GM20000 (cell line): ENCODE measurements at places on chromosomes 7 and 10.

DNA sequence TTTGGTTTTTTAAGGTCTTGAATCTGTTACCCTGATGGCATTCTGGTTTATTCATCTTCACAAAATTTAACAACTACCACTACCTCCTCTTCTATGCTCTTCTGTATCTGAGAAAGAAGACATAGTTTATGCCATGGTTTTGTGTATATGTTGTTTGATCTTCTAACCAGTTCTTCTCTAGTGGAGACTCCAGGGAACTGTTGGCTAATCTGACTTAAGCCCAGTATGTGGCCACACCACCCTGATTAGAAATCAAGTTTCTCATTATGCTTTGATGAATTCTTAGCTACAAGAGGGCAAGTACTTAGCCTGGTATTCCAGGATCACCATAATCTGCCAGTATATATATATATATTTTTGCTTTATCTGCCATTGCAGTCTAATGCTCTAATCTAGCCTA is 99.5 kb upstream of the MXI1 start:
- no peak for DNase-seq

DNA sequence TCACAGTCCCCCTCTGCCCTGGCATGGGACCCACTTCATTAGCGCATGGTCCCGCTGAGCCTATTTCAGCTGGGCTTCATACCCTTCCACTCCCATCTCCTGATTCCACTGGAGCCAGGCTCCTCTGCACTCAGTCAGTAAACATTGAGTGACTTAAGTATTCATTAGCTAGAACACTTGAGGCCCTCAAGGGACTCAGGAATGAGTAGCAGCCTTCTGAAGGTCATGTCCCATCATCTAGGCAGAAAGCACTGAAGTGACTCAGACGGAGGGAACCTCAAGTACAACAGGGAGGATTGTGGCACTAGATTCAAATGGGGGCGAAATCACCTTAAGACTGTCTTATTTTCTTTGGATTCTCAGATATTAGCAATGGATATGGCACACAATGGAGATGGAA is 186.6 kb upstream of the INHBA start:
- DNase-seq = no peak

- no peak for DNase-seq
Measured at GRCh38 chr7:85851571-85852193, 664.8 kb upstream of the SEMA3D start.

GRCh38 chr7:147089051-147089461 is 972.5 kb downstream of the CNTNAP2 start:
- no peak for DNase-seq

- DNase-seq = no peak
Measured at GRCh38 chr10:125156196-125156595, 4.2 kb downstream of the CTBP2 start.

- no peak for DNase-seq
Measured at GRCh38 chr7:5773661-5774086, 7.8 kb downstream of the RNF216 start.

- DNase-seq = no peak
Measured at GRCh38 chr10:132076578-132077081, 10.9 kb downstream of the JAKMIP3 start.

- no peak for DNase-seq
Measured at GRCh38 chr10:18767981-18768380, 108.8 kb downstream of the ARL5B start.

DNA sequence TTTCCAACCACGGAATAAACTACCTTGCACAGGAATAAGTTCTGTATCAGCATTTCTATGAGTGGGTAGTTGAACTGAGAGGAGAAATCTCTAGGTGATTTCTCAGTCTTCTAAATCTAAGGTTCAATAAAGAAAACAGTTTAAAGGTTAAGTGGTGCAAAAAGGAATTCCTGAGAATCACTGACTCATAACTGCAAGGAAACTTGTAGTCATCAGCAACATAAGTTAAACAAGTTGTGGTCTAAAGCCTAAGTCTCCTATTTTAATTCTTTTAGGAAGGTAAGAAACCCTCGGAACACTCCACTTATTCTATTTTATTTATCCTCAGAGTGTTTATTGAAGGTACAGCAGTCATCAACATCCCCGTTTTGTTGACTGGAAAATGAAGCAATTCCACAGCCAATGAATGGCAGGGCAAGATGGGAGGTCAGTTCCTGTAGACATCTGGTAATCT is 92.4 kb upstream of the PIK3CG start:
- no peak for DNase-seq

GRCh38 chr10:122435212-122435827 is 19.1 kb upstream of the ARMS2 start:
- DNase-seq = no peak

DNA sequence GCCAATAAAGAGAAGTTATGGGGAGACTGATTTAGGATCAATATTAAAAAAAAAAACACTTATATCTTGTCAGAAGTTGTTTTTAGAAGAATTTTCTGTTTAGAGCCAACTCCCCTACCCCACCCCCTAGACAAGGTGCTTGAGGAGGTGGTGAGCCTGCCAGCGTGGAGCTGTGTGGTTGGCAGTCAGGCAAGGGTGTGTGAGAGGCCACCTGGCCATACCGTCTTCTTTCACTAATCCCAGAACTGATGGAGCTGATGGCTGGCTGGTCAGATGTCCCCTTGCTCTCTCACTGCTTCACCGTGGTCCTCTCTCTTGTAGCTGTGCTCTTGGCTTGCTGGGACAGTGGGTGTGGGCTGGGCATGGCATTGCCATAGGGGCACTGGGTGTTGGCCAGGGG is 34.3 kb downstream of the NACAD start:
- DNase-seq = no peak

- DNase-seq = no peak
Measured at GRCh38 chr7:112744818-112745217, 45.4 kb downstream of the TMEM168 start.

DNA sequence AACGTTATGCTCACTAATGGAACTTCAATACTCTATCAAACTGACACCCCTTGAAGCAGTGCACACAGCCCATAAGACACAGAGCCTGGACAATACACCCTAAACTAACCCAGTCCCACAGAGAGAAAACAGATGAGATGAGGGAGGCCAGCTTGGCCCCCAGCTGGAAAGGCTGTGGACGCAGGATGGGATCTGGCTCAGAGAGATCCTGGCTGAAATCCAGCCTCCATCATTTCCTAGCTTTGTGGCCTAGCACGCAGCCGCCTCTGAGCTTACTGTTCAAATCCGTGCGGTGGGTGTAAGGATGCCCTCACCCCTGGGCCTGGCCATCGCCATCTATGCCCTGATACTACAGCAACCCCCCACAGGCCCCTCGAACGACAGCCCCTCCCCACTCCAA is 32.7 kb downstream of the SNX8 start:
- no peak for DNase-seq

DNA sequence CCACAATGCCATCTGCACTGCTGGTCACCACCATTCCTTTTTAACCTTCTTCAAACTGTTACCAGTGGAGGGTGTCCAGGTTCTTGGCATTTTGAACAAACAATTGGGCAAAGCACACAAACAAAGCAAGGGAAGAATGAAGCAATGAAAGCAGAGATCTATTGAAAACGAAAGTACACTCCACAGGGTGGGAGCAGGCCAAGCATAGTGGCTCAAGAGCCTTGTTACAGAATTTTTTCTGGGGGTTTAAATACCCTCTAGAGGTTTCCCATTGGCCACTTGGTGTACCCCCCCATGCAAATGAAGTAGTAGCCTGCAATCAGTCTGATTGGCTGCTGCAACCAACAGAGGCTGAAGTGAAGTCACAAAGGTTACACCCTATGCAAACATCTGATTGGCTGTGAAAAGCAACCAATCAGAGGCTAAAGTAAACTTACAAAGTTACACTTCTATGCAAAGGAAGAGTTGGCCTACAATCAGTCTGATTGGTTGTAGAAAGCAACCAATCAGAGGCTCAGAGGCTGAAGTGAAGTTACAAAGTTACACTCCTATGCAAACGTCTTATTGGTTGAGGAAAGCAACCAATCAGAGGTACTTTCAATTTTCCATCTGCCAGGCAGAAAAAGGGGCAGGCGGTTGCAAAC is 103.2 kb upstream of the WAC start:
- DNase-seq = no peak

- no peak for DNase-seq
Measured at GRCh38 chr7:132876576-132876975, 205.3 kb downstream of the CHCHD3 start.

GRCh38 chr10:101322266-101323108 is 31.5 kb upstream of the BTRC start:
- no peak for DNase-seq

DNA sequence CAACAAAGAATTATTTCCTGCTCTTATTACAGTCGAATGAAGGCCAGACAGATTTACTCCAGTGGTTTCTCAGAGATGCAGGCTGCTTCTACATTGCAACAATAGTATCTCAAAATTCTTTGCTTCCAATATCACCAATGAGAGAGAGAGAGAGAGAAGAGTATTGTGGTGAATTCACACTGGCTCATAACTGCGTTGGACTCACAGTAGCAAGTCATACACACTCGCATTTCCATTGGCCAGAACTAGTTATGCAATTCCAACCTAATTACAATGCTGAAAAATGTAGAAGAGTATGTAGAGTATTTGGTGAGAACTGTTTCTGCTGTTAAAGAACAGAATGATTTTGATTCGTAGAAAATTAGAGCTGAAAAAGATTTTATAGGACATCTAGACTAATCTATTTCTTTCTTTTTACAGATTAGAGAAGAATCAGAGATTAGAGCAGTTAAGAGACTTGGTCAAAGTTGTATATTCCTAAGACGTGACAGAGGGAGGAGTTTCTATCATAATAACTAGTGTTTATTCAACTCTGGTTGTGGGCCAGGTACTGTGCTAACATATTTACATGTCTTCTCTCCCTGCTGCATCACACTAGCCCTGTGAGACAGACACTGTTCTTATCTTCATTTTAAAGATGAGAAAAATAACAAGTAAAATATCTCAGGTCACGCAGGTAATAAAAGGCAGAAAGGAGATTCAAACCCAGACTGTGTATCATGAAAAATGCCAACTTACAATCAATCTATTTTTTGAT is 34.6 kb upstream of the PDK4 start:
- no peak for DNase-seq

- DNase-seq = no peak
Measured at GRCh38 chr7:51027935-51028830, 245.5 kb upstream of the GRB10 start.

- no peak for DNase-seq
Measured at GRCh38 chr10:91552274-91553095, 80.4 kb downstream of the PPP1R3C start.

DNA sequence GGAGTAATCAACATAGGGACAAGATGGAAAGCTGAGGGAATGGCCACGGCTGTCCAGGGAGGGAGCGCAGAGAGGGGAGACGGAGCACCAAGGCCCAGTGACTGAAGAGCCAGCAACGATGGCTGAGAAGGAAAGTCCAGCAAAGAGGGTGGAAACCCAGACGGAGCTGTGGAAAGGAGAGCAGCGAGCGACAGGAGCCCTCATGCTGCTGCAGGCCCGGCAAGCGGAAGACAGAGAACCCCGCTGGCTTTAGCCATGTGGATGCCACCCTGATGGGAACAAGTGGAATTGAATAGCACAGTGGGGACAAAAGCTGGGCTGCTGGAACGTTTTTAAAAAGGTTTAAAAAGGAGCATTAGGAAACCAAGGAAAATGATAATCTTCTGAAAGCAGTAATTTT is 82.9 kb upstream of the DDC start:
- no peak for DNase-seq

DNA sequence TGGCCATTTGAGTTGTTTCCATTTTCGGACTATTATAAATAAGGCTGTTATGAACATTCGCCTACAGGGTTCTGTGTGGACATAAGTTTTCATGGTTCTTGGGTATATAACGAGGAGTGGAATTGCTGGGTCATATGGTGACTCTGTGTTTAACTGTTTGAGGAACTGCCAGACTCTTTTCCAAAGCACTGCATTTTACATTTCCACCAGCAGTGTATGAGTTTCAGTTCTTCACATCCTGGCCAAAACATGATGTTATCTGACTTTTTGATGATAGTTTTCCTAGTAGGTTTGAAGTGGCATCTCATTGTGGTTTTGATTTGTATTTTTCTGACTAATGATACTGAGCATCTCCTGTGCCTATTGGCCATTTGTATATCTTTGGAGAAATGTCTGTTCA is 5.4 kb downstream of the SUV39H2 start:
- no peak for DNase-seq

- no peak for DNase-seq
Measured at GRCh38 chr7:102152672-102153598, 133.7 kb upstream of the SH2B2 start.

DNA sequence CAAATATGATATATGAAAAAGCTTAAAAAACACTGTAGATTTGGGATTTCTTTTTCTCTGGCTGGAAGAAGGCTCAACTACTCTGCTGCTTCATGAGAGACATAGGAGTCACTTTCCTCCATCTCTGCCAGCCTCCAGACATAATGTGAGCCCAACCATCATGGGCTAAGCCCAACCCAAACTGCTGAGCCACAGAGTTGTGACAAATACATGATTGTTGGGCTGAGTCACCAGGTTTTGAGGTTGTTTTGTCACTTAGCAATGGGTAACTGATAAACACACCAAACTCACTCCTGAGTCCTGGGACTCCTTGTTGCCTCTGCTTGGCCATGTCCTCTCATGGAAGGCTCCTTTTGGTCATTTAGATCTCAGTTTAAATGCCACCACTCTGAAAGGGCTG is 381.8 kb upstream of the FZD8 start:
- DNase-seq = no peak

GRCh38 chr10:86931872-86932271 is 25.5 kb downstream of the MMRN2 start:
- DNase-seq = no peak

DNA sequence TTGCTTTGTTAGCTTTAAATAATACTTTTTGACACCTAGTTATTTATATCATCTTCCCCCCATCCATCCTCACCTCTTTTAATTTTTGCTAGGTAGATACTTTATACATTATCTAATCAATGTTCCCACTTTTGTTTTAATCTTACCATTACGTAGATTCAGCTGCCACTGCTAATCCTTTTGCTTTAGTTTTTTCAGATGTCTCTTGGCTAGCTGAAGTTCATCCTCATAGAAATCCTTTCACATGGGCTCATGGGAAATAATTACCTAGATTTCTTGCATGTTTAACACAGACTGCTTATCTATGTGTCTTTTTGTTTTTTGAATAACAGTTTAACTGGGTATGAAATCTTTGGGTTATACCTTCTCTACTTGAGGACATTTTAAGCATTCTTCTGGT is 60.1 kb downstream of the ZNRF2 start:
- no peak for DNase-seq

DNA sequence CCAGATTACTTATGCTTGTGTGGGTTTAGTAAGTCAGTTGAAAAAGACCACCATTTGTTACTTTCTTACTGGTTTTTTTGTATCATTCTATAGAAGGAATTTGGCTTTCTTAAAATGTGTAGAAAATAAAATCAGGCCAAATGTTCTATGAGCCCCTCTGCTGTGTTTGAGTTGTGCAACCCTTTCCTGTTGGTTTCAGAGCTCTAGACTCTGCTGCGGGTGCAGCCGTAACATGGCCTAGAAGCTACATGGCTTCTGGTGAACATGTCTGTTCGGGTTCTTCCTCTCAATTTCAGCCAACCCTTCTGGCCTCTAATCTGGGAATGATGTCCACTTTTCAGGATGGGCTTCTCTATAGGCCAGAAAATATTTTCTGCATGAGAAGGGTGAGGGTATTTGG is 56.6 kb upstream of the RAB18 start:
- DNase-seq = no peak
